ELR (cell line): ENCODE measurements at places on chromosomes 2 and 18.

DNA sequence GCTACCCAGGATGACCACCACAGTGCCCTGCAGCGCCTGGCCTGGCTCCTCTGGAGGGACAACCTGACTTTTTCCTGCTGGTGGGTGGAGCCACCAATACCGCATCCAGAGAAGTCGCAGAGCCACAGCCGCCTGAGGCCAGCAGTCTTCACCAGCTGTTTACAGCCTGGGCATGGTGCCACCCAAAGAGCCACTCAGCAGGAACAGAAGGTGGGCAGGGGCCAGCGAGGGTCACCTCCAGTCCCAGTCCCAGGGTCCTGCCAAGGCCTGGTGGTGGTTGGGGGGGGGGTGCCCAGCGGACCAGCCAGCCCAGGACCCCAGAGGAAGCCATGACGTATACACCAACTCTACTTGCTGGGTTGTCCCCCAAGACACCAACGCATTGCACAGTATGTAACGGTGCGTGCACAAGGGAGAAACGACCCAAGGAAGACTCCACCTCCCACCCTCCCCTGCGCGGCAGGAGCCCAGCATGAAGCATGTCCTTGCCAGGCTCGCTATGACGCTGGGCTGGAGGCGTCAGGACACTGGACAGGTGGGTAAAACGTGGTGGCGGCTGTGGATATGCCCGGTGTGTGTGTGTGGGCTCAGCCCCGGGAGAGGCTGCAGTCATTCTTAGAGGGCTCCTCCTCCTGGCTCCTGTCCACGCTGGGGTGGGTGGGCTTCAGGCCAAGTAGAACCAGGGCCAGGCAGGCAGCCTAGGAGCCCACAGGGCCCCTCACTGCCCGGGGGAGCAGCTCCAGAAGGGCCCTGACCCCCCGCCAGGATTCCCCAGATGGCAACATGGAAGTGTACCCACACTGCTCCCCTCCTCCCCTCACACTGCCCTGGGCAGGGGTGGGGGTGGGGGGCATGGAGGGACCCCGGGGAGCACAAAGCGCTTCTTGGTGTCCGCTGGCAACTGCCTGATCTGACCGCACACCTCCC lies 49.3 kb downstream of the HS6ST1 start:
- DNase-seq, result no peak

GRCh38 chr2:227717687-227718567 lies at the start of gene SLC19A3:
SLC19A3 (minus strand) TSS chr2:227718028; CDS start chr2:227702318, 15,710 bp downstream.
- DNase-seq, result peak; percentile 69

DNA sequence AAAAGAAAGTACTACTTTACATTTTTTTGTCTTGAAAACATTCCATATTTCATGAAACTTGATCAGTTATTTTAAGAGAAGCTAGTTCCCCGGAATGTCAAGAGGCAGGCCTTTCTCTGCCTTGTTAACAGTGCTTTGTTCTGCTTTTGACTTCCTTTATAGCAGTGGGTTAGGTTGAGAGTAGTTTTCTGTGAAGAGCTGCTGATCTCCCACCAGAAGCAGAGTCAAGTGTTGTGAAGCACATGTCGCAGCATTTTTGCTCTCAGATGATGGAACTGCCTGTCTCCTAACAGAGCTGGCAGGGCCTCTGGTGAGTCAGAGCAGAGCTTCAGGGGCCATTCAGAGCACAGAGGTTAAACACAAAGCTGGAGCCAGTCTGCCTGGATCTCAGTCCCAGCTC lies 871.8 kb downstream of the SLC4A3 start:
- peak; percentile 81 for DNase-seq

- DNase-seq, result peak; percentile 9
These were observed 76.2 kb upstream of the STK39 start for GRCh38 chr2:168323529-168324021.

- no peak for DNase-seq
These were observed 77.2 kb downstream of the ADD2 start for GRCh38 chr2:70690846-70691245.

DNA sequence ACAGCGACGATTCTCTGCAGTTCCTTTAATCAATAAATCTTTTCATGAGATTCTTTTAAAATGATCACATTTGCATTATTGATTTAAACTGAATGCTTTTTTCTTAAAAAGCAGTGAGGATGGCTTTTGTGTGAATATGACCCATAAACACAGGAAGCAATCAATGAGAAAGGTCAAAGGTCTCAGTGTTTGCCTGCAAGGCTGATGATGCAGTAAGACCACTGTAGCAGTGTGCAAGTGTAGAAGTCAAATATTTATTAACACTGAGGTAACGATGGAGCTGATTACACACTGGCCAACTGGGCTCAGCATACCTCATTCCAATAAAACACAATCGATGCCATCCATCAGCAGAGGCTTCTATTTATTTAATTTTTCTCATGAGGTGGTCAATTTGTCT lies 633.5 kb downstream of the DCDC2C start:
- DNase-seq, result no peak

DNA sequence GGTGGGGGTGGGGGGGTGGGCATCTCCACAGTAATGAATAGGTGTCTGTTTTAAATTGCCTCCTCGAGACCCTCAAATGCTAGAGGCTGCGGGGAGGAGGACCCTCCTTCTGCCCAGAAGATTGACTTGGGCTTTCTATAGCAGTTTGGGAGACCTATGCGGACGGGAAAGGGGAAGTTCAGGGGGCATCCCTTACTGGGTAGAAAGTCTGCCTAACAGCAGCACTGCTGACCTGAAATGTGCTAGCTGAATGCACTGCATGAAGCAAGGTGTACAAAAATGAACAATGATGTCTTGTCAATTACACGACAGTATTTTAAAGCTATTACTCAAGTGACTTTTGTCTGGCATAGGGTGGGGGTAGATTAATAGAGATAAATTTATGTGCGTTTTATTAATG lies 2.5 kb downstream of the DCC start:
- no peak for DNase-seq

DNA sequence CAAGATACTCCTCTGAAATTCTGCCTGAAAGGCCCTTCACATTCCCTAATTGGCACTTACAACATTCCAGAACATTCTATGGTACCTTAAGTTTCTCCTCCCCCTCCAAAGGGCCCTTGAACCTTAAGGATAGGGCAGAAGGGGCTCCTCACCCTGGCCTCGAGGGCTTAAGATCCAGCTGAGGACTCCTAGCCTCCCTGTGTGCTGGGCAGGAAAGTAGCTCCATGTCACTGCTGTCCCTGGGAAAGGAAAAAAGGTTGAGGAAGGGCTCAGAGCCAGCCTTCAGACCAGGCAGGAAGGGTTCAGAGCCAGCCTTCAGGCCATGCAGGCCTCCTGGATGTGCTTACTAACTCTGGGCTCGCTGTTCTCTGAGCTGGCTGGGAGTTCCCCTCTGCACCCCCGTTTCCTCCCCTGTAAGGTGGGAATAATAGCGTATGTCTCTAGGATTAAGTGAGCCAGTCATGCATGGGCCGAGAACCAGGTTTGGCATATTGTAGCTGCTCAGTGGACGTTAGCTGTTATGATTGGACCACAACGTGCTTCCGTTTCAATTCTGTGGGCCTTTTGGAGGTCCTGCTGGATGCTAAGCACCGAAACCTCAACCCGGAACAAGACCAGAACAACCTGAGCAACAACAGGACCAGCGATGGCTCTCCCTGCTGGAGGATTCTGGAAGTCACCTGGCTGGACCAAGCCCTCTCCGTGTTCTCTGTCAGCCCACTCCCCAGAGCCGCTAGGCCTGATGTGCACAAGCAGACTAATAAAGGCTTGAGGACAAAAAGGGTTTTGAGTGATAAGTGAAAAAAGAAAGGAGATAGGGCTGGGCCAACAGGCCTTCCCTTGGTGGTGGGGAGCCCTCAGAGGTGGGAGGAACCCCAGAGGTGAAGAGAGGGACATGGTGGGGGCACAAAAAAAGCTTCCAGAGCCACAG lies 1.0 kb upstream of the B3GNT7 start:
- DNase-seq, result no peak

- peak; percentile 37 for DNase-seq
These were observed 6.0 kb downstream of the GAREM2 start for GRCh38 chr2:26178746-26179436.

DNA sequence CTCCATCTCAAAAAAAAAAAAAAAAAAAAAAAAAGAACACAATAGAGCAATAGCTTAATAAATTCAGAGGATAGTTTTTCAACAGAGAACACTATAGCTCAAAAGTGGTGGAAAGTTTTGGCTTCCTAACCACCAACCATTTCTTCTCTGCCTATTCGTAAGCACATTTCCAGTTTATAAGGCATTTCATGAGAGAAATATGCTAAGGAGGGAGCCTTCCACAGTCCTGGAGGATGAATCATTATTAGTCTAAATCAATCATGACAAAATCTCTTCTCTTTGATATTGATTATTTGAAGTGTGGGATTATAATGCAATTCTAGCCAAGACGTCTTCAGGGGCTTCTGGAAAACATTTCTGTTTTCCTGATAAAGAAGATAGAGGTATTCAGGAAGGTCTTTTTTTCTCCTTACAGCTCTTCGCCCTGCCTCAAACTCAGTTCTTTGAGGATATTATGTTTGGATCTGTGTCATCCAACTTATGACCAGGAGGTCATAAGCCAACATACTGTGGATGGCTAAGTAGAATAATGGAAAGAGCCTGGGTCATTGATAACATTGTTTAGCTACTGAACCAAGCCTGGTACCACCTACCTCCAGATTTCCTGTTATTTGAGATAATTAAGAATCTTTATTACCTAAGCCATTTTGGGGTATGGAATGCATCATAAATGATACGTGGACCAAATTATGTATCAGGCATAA lies 207.3 kb downstream of the TRIB2 start:
- peak; percentile 64 for DNase-seq

GRCh38 chr2:224381521-224382279 lies 20.2 kb downstream of the FAM124B start:
- no peak for DNase-seq

- peak; percentile 86 for DNase-seq
These were observed 34.2 kb upstream of the NCOA1 start for GRCh38 chr2:24456599-24457556.

GRCh38 chr18:35291166-35291565 lies 1.1 kb upstream of the ZSCAN30 start:
- DNase-seq, result no peak

GRCh38 chr2:120109186-120110061 lies 96.5 kb downstream of the EPB41L5 start:
- DNase-seq, result peak; percentile 72

- no peak for DNase-seq
These were observed 165.2 kb downstream of the TWIST2 start for GRCh38 chr2:239012936-239013677.

DNA sequence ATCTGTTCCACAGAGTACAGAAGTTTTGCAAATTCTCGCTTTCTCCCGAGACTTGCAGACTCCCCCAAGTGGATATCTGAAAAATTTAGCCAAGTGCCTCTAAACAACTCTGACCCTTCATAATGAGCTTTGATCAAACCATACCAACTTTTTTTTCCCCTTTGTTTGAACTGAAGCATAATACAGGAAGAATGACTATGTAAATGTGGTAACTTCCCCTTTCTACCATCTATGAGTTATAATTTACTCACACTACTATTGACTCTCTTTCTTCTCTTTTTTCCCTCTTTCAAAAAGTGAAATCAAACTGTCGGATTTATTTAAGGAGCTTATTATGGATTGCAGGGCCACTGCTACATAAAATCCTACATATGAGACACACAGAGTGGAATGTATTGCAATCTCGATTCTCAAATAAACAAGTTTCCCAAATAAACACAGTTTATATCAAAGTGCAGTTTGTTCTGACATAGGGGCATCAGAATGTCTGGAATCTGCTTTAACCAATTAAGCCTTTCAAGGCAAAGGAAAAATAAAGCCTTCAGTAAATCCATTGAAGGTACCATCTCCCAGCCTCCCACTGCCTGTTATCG lies 1.4 kb upstream of the ZNF804A start:
- DNase-seq, result peak; percentile 92

GRCh38 chr2:223092667-223093066 lies 40.7 kb downstream of the KCNE4 start:
- no peak for DNase-seq
